ENCODE measurements at places on chromosomes 1 and 21. TPM values are rescaled to one million over a fixed set of nuclear protein-coding genes. Genes with fewer than 3 reads are reported as not detected.

DNA sequence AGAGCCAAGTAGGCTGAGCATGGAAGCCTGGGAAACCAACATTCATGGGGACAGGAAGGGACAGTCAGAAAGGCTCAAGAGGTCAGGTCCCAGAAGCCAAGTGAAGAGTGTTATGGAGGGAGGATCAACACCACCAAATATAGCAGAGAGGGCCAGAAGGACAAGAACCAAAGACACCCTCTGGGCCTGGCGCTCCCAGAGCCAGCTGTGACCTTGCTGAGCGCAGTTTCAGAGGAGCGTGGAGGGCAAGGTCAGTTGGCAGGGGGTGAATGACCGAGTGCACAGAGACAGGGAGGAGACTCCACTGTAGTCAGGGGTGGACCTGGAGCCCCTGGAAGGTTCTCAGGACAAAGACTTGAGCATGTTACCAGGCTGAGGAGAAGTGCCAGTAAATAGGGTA is 4.4 kb upstream of the ASCL5 start:
- no peak for DNase-seq

Gene FCGR3A
- total RNA-seq, result 0.52 TPM

- DNase-seq, result no peak
These were observed 127.7 kb downstream of the DMRTA2 start for GRCh38 chr1:50295566-50295965.

Gene CELF3
- total RNA-seq, result not detected

DNA sequence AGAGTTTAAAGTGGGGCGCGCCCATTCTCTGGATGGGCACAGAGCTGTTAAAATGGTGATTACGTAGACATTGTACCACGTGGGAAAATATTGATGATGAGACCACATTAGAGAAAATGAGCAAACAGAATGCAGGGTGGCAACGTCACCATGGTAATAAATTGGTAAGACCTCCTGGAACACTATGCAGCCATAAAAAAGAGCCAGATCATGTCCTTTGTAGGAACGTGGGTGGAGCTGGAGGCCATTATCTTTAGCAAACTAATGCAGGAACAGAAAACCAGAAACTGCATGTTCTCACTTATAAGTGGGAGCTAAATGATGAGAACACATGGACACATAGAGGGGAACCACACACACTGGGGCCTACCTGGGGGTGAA is 53.5 kb upstream of the CLDN14 start:
- DNase-seq, result no peak

Gene EDARADD
- 1.2 TPM for total RNA-seq

DNA sequence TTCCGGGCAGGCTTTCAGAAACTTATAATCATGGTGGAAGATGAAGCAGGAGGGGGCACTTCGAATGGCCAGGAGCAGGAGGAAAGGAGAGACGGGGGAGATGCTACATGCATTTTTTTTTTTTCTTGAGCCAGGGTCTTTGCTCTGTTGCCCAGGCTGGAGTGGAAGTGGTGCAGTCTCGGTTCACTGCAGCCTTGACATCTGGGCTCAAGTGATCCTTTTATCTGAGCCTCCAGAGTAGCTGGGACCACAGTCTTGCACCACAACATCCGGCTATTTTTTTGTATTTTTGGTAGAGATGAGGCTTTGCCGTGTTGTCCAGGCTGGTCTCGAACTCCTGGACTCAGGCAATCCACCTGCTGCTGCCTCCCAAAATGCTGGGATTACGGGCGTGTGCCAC is 61.6 kb downstream of the SELENOF start:
- no peak for DNase-seq

- DNase-seq, result no peak
These were observed 567.3 kb upstream of the ADAMTS5 start for GRCh38 chr21:27534206-27534605.

- no peak for DNase-seq
These were observed 190.5 kb downstream of the PTPRU start for GRCh38 chr1:29426701-29427279.

Gene AMY1C
- total RNA-seq, result not detected

Gene UQCRHL
- total RNA-seq, result 2.8 TPM

DNA sequence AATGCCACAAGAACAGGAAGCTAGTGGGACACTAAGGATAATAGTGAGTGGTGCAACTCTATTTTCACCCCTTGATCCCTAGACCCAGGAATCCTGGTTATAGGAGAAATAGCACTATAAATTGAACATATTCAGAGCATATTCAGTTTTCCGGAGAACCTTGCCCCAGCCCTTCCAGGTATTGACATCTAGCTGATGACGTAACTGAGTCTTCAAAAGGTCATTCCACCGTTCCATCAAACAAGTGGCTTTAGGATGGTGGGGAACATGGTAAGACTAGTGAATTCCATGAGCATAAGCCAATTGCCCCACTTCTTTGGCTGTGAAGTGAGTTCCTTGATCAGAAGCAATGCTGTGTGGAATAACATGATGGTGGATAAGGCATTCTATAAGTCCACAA is 2.9 kb downstream of the MROH9 start:
- DNase-seq, result no peak

- DNase-seq, result no peak
These were observed 129.0 kb downstream of the TGFB2 start for GRCh38 chr1:218474128-218474527.

DNA sequence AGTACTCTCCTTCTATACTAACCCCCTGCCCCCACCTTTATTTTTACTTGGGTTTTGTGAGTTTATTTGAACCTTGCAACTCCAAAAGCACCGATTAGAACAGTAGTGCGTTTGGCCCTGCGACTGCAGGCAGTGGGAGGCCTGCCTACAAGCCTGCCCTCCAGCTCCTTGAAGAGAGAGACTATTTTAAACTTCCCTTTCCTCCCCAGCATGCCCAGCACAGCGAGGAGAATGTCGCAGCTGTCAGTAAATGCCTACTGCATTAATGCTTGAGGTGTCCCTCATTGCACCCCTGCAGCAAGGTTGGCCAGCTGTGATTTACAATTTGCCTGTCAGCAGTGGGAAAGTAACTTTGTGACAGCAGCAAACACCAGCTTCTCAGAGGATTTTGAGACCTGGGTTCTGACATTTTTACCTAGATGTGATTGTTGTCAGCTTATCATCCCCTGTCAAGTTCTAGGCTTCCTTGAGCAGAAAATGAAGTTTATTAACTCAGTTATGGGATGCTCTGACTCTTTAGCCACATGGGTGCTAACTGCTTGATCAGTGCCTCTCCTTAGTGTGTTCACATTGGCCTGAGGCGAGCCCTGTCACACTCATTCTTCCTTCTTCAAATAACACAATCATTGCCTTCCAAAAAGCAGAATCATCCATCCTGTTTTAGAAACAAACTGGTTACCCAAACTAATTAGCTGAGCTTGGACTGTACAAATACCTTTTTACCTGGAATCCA is 170.6 kb downstream of the PDE4B start:
- DNase-seq, result no peak

DNA sequence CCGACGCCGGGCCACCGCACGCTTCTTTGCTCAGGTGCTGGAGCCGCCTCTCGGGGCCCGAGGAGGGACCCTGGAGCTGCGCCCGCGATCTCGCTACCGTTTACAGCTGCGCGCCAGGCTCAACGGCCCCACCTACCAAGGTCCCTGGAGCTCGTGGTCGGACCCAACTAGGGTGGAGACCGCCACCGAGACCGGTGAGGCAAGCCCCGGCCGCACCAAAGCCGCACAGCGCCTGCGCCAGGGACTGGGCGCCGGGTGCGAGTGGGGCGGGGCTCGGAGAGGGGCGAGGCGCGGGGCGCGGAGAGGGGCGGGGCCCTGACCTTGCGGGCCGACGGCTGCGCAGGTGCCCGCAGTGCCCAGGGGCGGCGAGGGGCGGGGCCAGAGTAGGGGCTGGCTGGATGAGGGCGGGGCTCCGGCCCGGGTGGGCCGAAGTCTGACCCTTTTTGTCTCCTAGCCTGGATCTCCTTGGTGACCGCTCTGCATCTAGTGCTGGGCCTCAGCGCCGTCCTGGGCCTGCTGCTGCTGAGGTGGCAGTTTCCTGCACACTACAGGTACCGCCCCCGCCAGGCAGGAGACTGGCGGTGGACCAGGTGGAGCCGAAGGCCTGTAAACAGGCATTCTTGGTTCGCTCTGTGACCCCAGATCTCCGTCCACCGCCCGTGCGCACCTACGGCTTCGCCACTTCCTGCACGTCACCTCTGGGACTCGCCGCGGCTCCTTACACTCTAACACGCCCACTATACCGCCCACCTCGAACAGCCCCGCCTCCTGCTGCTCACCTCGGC is 9.8 kb upstream of the CDC20 start:
- peak; percentile 81 for DNase-seq

- peak; percentile 80 for DNase-seq
These were observed 29.9 kb upstream of the RPTN start for GRCh38 chr1:152188673-152189591.

- DNase-seq, result no peak
These were observed 810 bp downstream of the ZBTB37 start for GRCh38 chr1:173869021-173869359.

- DNase-seq, result no peak
These were observed 15.6 kb downstream of the PRMT2 start for GRCh38 chr21:46651121-46651520.

GRCh38 chr1:151620286-151620685 is 8.4 kb downstream of the SNX27 start:
- DNase-seq, result no peak
